B cell (primary cell): ENCODE measurements at places on chromosomes 2 and 18.

GRCh38 chr2:223058952-223059716 is 7.1 kb downstream of the KCNE4 start:
- no peak for DNase-seq

- no peak for DNase-seq
Measured at GRCh38 chr2:224069172-224069571, 30.1 kb upstream of the SERPINE2 start.

DNA sequence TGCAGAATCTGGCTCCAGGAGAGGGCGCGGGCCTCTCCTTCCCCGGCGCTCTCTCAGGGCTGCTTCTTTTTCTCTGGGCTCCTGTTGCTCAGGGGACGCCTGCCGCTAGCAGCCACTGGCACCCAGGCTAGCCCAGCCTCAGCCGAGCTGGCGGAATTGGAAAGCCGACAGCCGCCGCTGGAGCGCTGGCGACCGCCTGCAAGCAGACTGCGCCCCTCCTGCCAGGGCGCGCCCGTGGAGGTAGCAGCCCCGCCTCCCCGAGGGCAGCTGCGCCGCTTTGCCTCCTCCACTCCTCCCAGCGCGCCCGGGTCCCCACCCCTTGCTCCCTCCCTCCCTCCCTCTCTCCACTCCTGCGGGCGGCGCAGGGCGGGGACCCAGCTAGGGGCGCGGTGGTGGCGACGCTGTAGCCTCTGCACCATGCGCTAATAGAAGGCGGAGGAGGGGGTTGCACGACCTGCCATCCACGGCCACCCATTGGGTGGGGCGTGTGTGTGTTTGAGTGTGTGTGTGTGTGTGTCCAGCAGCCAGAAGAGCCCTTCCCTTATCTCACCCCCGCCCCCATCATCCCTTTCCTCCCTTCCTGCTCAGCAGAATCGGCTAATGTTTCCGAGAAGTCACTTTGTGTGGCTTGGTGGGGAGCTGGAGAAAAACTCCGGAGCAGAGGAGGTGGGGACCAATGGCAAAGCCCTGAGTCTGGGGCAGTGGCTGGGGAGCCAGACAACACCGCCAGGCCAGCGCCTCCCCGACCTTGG is at the start of gene SCN9A:
SCN9A (minus strand) TSS at position 209 of the 752 bp plus-strand sequence. CDS start 64,188 bp downstream, outside the sequence.
- peak; percentile 6 for DNase-seq

DNA sequence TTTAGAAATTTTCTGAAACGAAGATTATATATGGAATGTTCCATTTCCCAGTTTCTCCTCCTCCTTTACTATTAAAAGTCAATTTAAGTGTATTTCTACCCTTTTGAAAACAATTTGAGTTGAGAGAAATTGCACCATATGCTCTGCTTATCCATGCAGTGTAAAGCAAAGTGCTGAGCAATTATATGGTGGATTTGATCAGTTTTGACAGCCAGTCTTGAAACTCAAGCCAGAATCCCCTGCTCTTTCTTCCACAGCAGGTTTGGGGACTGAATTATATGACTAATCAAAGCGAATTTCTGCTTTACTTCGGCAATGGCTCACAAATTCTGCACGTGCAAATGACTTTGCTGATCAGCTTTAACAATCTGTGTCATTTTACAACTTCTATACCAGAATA is 1183.6 kb downstream of the LRP1B start:
- DNase-seq, result no peak

GRCh38 chr2:239393388-239393940 is 7.4 kb downstream of the HDAC4 start:
- DNase-seq, result no peak

DNA sequence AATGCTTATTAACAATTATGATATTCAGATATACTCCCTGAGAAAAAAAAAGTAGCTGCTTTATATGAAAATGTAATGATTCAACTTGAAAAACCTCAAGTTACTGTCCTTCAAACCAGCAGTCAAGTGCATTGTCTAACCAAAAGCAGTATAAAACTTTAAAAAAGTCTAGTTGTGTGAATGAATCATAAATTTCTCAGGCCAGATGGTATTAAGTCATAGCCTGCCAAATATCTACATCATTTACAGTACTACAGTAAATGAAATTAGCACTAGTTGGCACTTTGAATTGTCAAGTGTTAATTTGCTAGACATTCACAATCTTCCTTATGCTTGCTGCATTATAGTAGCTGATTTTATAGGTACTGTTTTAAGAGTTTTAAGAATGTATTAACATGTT is 85.9 kb downstream of the CBLN2 start:
- no peak for DNase-seq

DNA sequence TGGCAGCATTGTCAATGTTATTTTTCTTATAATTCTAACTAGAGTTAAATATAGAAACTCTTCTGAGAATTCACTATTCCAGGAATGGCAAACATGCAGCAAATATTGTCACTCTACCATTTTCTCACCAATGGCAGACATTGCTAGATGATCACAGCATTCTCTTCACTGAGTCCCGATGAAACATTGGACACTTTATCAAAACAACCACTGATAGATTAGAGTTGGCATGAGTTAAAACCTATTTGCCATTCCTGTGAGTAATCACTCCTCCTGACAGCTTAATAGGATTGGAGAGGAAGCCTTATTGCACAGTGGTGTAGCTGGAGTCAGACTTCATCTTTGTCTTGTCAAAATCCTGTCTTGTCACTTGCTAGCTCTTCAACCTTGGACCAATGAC is 163.9 kb upstream of the THUMPD2 start:
- no peak for DNase-seq
